Esophagus squamous epithelium (tissue), 5 donors: ENCODE measurements at places on chromosomes 3 and 15.

- no peak for DNase-seq
Measured at GRCh38 chr3:46386205-46386604, 15.5 kb downstream of the CCR5 start.

GRCh38 chr3:40924559-40925141 is 274.7 kb upstream of the CTNNB1 start:
- no peak for DNase-seq

DNA sequence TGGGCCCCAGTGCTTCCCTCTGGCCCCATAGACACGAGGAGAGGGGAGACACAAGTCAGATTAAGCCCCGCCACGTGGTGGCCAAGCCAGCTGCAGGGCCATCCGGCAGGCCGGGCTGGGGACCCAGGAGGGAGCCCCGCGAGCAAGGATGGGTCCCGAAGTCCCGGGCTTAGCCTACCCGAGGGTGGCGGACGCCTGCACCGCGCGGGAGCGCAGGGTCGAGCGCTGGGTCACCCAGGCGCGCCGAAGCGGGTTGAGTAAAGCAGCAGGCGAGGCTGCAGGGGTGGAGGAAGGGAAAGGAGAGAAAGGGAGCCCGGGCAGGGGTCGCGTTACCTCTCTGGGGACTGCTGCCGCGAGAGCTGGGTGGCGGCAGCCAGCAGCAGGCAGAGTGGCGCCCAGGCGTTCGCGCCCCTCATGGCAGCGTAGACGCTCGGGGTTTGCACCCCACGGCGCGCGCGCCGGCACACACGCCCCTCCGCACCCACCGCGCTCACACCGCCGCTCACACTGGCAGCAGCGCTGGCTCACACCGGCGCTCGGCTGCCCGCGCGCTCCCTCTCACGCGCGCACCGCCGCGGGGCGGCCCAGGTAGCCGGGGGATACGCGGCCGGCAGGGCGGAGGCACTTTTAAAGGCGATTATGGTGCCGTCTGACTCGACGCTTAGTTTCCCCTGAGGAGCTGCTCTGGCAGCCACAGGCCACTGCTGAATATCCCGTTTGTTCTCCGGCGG is at the start of gene PCOLCE2:
Gene PCOLCE2, minus strand, starts transcription at position 603 of the 731 bp plus-strand sequence. Its CDS starts 187 bp downstream, at position 416.
- no peak for DNase-seq

DNA sequence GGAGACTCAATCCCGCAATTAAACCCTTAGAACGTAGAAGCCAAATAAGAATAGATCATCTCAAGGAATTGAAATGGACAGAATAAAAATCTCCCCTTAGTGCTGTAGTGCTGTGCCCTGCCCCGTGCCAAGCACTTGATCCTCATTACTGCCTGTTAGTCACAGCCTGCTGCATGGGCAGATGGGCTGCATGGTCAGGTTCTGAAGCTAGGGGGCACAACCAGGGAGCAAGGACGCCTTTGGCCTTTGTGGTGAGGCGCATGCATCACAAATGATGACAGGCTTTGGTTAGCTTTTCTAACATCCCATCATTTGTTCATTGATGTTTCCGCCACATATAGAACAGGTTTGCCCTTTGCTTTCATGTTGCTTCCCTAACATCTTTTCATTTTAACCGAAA is 336.3 kb upstream of the ADAMTS9 start:
- DNase-seq = no peak

GRCh38 chr3:110646496-110646895 is 425.1 kb upstream of the NECTIN3 start:
- no peak for DNase-seq

GRCh38 chr15:97995192-97995591 is 34.7 kb downstream of the ARRDC4 start:
- DNase-seq = no peak

GRCh38 chr3:18436213-18436612 is 11.1 kb upstream of the SATB1 start:
- DNase-seq = no peak

DNA sequence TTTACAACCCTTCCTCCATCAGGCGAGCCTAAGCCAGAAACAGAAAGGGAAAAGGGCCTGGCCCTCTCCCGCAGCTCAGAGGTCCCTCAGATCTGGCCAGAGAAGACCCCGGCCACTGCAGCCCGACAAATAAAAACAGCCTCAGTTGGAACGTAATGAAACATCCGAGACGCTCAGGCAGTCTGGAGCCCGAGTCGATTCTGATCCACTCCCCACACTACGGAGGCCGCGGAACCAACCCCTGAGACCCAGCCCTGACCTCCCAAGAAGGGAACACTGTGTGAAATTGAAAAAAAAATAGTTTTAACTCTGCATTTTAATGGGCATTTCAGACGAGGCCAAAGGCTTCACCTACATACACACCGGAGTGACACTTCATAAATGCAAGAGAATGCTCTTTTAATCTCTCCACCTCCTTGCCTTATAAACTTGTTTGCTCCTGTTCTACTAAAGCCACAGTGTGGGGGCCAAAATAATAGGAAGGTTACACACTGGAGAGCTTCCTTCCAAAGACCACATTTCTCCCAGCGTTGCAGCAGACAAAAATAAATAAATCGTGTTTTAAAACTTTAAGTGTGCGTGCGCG is 3.7 kb downstream of the MEIS2 start:
- DNase-seq = no peak

GRCh38 chr15:35506272-35506870 is 39.6 kb downstream of the DPH6 start:
- no peak for DNase-seq

- DNase-seq = no peak
Measured at GRCh38 chr3:69718866-69719586, 20.2 kb upstream of the MITF start.
